Cortex of kidney (tissue), 1 donor: ENCODE measurements at places on chromosomes 3 and 15.

DNA sequence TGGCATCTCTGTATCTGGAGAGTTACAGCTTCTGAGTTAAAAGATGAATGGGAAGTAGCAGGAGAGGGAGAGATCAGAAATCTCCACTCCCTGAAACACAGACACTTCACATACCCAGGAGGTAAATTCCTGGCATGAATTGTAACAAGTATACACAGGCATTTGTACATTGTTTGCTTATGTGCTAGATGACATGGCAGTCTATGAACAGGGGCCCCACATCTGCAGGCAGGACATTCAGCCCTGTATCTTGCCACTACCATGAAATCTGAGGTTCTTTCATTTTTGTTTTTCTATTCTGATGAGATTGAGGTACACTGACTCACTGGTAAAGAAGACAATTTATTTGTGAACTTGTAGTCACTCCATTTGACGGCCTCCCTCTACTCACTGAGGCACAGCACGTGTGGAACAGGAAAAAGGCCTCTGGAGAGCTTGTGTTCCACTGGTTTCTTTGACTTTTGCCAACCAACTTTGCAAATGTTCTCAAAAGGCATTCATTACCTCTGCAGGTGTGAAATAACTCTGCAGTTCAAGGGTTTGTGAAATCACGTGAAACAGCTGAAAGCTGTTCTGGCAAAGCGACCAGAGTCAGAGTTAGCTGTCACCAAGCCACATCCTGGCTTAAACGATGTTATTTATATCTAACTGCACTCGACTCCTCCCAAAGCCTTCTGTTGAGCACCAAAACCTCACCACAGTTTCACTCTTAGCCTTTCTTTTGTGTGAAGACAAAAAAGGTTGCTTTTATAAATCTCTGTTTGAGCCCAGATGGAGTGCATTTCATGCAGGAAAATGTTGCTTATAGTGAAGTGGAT is 401.3 kb upstream of the CFAP20DC start:
- no peak for DNase-seq

DNA sequence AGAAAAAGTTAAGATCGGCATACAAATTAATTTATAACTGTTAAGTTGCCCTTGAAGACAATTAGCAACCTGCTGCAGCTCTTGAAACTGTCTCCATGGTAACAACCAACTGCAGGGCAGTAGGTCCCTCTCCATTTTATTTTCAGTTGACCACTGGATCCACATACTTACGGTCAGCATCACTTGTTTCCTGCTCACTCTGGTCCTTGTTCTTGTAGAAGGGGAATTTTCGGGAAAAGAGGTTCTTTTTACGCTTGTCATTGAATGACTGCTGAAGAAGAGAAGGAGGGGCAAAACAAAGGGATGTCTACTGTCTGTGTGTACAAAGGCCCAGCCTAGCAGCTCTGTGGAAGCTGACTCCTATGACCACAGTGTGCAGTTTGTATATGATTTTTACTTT is 46.8 kb upstream of the MELTF start:
- DNase-seq = no peak

DNA sequence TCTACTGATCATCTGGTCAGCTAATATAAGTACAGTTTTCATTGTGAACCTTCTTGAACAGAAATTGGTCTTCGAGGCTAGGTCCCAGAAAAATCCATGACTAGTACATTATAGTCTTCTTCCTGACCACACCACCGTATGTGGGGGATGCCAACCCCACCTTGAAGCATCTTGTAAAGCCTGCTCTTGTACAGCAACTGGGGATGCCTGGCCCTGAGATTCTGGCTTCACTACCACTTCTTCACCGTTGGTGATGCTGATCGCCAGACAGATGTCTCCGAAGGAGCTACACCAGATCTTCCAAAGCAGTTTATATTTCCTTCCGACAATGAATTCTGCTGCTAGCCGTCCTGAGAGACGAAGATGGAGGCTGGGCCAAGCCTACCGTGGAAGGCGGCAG is 238.3 kb downstream of the CDIN1 start:
- no peak for DNase-seq

- DNase-seq = no peak
These were observed 291.6 kb upstream of the TGFBR2 start for GRCh38 chr3:30314757-30315325.
